ENCODE measurements at places on chromosomes 12 and 14.
A peak's percentile ranks its signal among the peaks of the same experiment; 100 is the strongest.

GRCh38 chr14:103442288-103442687 lies 57.1 kb downstream of the MARK3 start:
- H3K4me3 ChIP-seq, result no peak overlapping the region
- H3K36me3 ChIP-seq, result peaks cover 23% of the 10 kb centered on the region
- no peak for DNase-seq
- H3K27me3 ChIP-seq, result no peaks in the 10 kb centered on the region
- peaks cover 35% of the 10 kb centered on the region for H3K4me1 ChIP-seq

DNA sequence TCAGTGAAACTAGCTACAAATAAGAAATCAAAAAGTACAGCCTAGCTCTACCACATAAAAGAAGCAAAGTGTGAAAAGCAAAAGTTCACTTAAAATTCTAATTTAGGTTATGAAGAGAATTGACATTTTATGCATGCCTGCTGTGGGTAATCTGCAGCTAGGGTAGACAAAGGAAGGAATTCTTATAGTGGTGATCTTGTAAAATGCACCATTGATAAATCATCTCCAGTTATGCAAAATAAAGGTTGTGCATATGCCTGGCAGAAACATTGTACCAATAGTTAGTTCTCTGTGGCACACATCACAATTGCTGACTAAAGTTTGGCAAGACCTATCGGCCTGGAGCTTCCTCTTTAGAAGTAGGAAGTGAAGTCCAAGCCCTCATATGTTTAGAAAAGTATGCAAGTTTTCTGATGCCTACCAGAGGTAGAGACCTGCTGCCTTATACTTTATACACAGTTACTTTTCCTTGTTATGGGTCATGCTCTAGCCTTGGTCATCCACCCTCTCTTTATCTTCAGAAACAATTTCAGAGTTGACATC lies 78.3 kb downstream of the TSHR start:
- no peaks in the 10 kb centered on the region for H3K27me3 ChIP-seq
- H3K36me3 ChIP-seq, result 0 out of 2 replicates have a peak, but pooled peaks cover 4% of the 10 kb centered on the region
- H3K27ac ChIP-seq, result no peak overlapping the region
- H3K4me1 ChIP-seq, result no peaks in the 10 kb centered on the region
- no peak for DNase-seq

DNA sequence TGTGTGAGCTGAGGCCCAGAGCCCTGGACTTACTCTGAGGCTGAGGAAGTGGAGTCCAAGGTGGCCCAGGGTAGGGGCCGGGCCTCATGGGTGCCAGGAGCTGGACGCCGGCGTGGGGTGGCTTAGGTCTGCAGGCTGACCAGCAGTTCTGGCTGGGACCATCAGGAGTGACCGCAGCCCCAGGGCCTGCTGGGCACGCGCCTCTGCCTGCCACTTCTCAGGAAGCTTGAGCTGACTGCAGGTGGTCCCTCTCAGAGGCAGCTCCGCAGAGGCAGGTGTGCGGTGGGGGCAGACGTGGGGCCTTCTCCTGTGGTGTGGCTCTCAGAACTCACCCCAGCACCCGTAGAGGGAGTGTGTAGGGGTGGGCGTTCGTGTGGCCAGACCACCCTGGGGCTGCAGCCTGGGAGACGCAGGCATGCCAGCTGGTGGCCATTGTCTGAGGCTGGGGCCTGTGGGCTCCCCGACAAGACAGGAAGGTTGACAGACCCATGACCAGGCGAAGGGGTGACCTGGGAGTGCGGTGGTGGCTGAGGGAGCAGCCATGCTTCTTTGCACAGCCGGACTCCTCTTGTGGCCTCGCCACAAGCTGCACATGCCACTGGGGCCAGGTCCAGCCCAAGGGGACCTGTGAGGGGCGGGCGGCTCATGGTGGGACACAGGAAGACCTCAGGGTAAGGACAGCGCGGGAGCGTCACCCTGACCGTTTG lies 40.0 kb upstream of the TEX22 start:
- H3K27ac ChIP-seq, result no peak overlapping the region
- peaks cover 5% of the 10 kb centered on the region for H3K4me1 ChIP-seq
- H3K36me3 ChIP-seq, result peaks cover 8% of the 10 kb centered on the region
- no peak for DNase-seq
- H3K27me3 ChIP-seq, result peaks cover 1% of the 10 kb centered on the region

- H3K4me3 ChIP-seq, result no peak overlapping the region
- no peak overlapping the region for H3K27ac ChIP-seq
- peaks cover 10% of the 10 kb centered on the region for H3K4me1 ChIP-seq
These were observed 61.5 kb downstream of the TSPAN11 start for GRCh38 chr12:30988086-30988485.

DNA sequence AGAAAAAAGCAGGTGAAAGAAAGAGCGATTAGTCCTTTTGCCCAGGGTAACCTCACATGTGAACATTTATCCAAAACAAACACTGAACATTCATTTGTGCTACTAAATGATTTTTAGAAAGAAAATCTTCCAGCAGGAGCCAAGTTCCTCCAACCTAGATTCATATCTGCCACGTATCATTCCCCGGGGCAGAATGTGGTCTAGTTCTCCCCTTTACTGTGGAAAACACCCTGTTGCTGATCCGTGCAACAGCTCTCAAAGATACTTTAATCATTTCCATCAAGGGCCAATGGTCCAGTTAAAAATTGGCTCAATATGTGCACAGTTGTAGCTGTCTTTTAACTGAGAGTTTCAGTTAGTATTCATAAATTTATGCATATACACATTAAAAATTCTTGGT lies 479.1 kb downstream of the ATP23 start:
- H3K36me3 ChIP-seq, result peaks cover 7% of the 10 kb centered on the region
- peaks cover 41% of the 10 kb centered on the region for H3K4me1 ChIP-seq
- no peak for DNase-seq
- H3K27ac ChIP-seq, result no peak overlapping the region
- H3K4me3 ChIP-seq, result no peak overlapping the region

DNA sequence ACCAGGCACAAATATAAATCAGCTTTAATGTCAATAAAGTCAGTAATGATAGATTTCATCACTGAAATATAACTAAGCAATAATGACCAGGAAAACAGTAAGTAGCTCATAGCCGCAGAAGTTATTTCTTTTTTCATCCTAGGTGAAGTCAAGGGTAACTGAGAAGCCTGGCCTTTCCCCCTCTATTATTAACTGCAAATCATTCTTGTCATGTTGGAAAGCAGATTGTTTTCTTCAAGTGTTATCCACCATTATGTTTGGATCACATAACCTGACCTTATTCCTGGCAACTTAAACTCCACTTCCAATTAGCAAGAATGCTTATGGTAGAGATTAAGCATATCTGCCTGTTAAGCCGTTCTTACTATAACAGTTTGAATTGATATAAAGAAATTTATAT lies 603.4 kb upstream of the FOXG1 start:
- peaks cover 8% of the 10 kb centered on the region for H3K36me3 ChIP-seq
- no peak for DNase-seq
- H3K27ac ChIP-seq, result no peak overlapping the region
- H3K27me3 ChIP-seq, result no peaks in the 10 kb centered on the region
- no peaks in the 10 kb centered on the region for H3K4me1 ChIP-seq

DNA sequence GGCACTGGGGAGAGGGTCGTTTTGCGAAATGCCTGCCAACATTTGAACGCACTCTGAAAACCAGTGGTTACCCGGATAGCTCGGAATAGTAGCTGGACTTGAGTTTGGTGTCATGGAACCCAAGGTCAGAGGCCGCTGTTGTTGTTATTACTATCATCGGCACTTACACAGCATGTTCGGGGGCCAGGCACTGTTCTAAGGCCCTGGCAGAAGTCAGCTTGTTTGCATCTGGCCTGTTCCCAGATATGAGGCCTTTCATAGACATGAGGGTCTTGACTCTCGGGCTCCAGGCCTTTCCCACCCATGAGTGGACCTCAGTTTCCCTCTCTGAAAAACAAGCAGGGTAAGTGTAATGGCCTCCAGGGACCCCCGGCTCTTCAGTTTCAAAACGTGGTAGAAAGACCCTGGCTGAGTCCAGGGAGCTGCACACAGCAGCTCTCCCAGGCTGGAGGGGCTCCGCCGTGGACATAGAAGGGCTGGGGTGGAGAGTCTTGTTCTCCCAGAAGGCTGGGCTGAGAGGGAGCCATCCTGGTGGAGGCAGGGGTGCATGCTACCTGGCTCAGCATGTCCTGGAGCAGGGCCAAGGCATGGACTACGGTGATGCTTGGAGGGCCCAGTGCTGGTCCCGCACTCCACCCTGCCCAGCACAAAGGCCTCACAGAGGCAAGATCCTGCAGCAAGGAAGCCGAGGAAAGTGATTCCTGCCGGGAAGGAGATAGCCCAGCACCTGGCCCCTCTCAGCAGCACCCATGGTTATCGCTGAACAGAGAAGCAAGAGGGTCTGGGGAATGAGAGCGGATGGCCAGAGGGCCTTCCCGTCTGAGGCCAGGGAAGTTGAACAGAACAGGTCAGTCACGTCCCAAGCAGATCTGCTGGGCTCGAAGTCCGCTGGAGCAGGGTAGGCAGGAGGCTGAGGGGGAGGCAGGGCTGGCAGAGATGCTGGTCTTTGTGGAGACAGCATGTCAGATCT lies 63.5 kb upstream of the C14orf180 start:
- no peak for DNase-seq
- no peaks in the 10 kb centered on the region for H3K27me3 ChIP-seq
- no peaks in the 10 kb centered on the region for H3K4me1 ChIP-seq

DNA sequence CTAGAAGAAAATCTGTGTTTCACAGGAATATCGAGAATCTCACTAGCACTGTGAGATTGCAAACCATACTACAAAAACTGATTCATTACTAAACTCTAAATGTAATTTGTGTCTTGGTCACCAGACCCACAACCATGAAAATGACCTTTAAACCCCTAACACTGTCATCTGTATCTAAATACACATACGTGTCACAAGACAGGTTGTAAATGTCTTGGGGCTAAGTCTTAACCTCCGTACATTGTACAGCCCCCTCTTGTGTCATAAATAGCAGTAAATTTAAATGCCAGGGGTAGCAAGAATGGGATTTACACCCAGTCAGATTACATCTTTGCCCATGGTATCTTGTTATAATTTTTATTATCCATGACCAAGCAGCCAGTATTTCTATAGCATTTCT lies 117.3 kb downstream of the GPR135 start:
- H3K27me3 ChIP-seq, result no peaks in the 10 kb centered on the region
- peaks cover 31% of the 10 kb centered on the region for H3K4me1 ChIP-seq
- H3K36me3 ChIP-seq, result peaks cover 9% of the 10 kb centered on the region

GRCh38 chr12:61758661-61759060 lies 501.5 kb upstream of the USP15 start:
- H3K36me3 ChIP-seq, result no peaks in the 10 kb centered on the region
- H3K27ac ChIP-seq, result no peak overlapping the region
- H3K4me1 ChIP-seq, result peaks cover 10% of the 10 kb centered on the region

GRCh38 chr14:97266653-97267052 lies 469.5 kb downstream of the VRK1 start:
- H3K36me3 ChIP-seq, result peaks cover 3% of the 10 kb centered on the region
- peaks cover 20% of the 10 kb centered on the region for H3K4me1 ChIP-seq
- DNase-seq, result no peak
- H3K4me3 ChIP-seq, result no peak overlapping the region
- no peak overlapping the region for H3K27ac ChIP-seq

GRCh38 chr12:2998789-2999264 lies 39.6 kb downstream of the TEAD4 start:
- H3K4me1 ChIP-seq, result peaks cover 49% of the 10 kb centered on the region
- DNase-seq, result peak; percentile 68
- no peaks in the 10 kb centered on the region for H3K27me3 ChIP-seq
- H3K4me3 ChIP-seq, result peak overlapping the region; percentile 40
- peak overlapping the region; percentile 92 for H3K27ac ChIP-seq
- H3K36me3 ChIP-seq, result peaks cover 35% of the 10 kb centered on the region

- H3K36me3 ChIP-seq, result peaks cover 11% of the 10 kb centered on the region
- no peaks in the 10 kb centered on the region for H3K27me3 ChIP-seq
- DNase-seq, result no peak
- H3K27ac ChIP-seq, result no peak overlapping the region
- no peak overlapping the region for H3K4me3 ChIP-seq
These were observed 1.7 kb upstream of the NEK9 start for GRCh38 chr14:75128596-75128990.

DNA sequence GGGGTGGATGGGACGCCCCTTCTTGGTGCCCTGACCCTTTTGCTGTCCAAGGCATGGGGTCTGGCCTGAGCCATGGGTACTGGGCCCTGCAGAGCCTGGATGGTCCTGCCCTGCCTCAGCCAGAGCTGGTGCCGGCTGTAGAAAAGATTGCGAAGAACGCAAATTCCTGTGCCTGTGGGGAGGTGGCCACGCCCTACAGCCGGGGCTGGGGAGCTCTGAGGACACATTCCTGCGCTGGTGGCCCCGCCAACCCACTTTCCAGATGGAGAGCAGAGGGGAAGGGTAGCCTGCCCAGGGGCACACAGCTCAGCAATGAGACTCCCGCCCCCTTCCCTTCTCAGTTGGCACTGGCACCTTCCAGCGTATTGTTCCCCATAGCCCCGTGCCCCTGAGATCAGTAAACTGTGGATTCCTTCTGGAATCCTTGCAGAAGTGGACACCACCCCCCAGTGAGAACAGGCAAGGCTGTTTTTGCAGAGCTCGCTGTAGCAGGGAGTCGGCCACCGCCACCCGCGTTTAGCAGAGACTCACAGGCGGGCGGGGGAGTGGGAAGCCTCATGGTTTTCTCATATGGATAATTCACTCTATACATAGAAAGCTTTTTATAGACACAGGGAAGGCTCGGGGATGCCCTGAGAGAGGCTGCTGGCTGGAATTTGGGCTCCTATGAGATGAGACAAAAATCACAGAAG lies 8.6 kb downstream of the INF2 start:
- H3K4me1 ChIP-seq, result peaks cover 23% of the 10 kb centered on the region
- peaks cover 5% of the 10 kb centered on the region for H3K36me3 ChIP-seq
- H3K27me3 ChIP-seq, result no peaks in the 10 kb centered on the region
- H3K4me3 ChIP-seq, result no peak overlapping the region

DNA sequence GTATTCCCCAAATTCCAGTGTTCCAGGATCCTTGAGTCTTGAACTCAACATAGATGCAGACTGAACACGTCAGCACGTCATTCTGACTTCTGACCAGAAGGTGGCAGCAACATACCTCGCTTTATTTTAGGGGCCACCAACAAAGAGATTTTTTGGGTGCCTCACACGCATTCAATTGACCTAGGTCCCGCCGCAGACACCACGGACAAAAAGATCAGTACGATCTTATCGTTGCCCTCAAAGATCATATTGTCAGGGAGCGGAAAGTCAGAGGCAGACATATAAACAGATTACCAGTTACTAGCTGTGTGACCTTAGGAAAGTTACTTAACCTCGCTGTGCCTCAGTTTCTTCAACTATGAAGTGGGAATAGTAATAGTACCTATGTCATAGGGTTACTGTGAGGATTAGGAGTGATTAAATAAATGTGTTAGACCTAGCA lies 6.5 kb upstream of the PRPH start:
- DNase-seq, result peak; percentile 76
- H3K4me3 ChIP-seq, result no peak overlapping the region
- peaks cover 17% of the 10 kb centered on the region for H3K4me1 ChIP-seq
- H3K36me3 ChIP-seq, result no peaks in the 10 kb centered on the region
- H3K27me3 ChIP-seq, result peaks cover 59% of the 10 kb centered on the region
- no peak overlapping the region for H3K27ac ChIP-seq
